Cortex of kidney (tissue), 1 donor: ENCODE measurements at places on chromosomes 13 and 19.

GRCh38 chr19:10766671-10767201, 48.9 kb downstream of the DNM2 start:
- no peak for DNase-seq

GRCh38 chr19:29248332-29248844, 35.4 kb upstream of the UQCRFS1 start:
- no peak for DNase-seq

DNA sequence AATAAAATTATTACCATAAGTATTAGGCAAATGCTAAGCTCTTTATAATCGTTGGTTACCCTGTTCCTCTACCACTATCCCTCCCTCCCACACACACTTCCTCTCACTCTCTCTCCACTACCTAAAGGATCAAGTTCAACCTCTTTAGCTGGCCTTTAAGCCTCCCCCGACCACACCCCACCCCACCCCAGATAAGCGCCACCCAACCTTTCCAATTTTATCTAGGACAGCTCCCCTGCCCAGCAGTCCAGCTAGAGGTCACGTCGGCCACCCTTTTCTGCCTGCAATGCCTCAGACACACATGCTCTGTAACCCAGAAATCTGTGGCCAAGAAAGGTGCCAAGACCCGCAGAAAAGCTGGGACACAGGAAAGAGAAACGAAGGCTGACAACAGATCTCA, 1.1 kb downstream of the LYPD4 start:
- DNase-seq, result no peak

- DNase-seq, result no peak
Observed at GRCh38 chr13:107649079-107649478, 566.3 kb downstream of the LIG4 start.

DNA sequence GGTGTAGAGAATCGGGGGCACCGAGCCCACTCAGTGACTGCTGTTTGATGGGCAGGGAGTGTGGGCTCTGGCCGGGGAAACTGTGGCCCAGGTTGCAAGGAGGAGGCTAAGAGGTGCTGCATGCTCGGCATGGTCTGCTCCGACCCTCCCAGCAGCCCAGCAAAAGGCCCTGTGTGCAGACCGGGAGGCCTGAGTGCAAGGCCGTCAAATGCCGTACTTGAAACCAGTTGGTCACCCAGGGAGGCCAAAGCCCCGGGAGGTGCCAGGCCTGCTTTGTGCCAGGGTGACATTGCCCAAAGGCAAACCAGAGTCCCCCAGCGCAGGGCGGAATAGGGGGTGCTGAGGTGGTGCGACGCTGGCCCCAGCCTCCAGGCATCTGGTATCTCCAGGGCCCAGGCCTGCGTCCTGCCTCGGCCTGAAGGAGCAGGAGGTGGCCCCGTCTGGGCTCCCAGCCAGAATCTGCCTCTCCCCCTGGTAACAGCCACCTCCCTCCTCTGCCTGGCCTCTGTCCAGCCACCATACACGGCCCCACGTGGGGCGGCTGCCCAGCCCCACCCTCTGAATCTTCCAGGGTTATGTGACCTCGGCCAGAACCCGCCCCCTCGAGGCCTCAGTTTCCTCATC, 4.0 kb downstream of the PIK3R2 start:
- no peak for DNase-seq

DNA sequence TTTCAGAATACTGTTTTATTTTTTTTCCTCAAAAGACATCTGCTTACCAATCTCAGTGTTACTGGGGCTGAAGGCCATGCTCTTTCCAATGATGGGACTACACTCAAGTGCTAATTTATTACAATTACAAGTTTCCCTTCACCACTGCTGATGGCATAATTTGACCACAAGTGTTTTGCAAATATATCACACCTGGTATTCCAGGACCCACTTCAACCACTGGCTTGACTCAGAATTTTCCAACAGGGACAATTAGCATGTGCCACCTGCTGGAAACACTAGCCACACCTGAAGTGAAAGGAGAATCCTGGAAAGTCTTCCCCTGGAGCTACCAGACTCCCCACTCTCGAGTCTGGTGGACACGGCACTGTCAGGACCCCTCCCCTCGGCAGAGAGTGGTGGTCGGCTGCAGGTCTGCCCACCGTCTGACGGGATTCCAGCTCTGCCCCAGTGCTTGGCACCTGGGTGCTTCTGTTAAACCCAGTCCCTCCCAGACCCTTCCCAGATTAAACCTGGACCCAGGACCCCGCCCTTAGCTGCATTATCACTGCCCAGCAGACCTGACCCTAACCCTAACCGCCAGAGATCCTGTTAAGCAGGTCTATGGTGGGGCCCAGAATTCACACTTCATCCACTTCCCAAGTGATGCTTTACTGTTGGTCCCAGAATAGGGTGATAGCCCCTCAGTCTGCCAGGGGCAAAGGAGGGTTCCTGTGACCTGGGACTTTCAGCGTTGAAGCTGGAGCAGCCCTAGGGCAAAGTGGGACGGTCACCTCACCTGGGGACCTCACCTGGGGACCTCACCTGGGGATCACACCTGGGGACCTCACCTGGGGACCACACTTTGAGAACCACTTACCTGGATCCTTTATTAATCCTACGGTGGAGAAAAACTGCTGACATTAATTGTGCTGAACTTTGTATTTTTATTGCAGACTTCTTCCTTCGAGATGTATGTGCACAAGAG, 17.6 kb upstream of the RASA3 start:
- DNase-seq, result no peak

GRCh38 chr13:32938907-32939306, 77.3 kb upstream of the KL start:
- no peak for DNase-seq

DNA sequence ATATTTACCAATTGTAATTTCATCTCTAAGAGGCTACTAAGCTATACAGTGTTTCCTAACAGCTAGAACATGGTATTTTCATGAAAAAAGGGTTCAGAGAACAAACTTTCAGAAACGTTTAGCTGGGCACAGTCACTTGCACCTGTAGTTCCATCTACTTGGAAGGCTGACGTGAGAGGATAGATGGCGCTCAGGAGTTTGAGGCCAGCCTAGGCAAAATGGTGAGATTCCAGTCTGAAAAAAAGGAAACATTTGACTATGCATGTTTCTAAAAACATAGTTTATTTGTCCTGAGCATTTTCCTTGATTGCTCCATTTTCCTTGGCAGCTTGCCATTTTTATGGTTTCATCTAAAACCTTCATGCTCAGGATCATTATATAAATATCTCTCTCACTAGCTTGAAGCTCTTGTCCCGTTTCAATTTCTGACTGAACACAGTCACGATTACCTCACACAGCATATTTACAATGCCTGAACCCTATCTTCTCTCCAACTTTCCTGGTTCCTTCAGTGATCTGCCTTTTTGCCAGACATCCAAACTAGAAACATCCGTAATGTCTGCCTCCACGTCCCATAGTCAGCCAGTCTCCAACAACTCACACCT, 200.8 kb downstream of the RGCC start:
- DNase-seq, result no peak

DNA sequence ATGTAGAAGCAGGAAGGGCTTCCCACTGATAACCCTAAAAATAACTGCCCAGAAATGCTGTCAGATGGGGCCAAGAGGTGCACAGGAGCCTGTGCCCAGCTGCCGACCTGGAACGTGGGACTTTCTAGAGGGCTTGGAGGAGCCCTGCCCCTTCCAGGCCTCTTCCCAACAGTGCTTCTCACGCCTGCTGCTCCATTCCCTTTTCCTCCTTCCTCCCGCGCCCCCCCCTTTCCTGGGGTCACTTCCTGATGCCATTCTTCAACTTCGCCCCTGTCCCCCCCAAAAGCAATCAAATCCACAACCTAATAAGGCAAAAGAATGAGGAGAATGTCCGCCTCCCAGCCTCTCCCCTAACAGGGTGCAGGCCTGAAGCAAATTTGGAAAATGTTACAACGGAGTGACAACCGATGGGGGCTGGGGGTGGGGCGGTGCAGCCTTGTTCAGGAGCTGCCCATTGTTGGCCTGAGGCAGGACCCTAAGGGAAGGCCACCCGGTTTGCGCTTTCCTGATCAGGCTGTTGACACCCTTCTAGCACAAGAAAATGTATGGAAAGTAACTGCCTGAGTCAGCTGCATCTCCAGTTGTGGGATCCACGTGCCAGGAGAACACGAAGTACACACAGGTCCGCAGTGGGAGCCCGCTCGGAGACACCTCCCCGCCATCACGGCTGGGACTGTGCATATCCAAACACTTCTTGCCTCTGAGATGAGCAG, 18.7 kb downstream of the ACTN4 start:
- no peak for DNase-seq

DNA sequence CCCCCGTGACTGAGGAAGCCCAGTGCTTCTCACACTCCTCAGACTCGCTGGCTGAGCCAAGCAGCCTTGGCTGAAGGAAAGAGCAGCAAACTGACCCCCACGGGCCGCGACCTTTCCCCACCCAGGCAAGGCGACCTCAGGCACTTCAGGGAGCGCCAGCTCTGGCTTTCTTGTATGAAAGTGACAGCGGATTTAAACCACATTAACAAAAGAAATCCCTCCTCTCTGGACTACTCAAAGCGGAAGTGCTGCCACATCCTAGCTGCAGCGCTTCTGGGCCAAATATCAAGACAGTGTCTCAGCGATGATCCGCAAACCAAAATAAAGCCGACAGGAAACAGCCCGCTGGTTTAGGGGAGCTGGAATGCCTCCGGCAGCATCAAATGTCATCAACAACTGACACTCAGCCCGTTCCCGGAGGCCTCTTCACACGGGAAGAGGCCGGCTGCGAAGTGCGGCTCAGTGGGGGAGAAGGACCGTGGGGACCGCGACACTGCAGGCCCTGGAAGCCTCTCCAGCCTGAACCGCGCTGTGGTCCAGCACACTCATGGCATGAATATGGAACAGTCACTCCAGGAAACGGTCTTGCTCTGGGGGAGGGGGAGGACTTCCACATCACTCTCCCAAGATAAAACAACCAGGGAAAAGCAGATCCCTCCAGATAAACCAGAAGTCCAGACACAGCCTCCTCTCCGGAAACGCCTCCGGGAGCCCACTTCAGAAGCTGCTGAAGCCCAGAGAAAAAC, 1.4 kb downstream of the RASA3 start:
- no peak for DNase-seq

DNA sequence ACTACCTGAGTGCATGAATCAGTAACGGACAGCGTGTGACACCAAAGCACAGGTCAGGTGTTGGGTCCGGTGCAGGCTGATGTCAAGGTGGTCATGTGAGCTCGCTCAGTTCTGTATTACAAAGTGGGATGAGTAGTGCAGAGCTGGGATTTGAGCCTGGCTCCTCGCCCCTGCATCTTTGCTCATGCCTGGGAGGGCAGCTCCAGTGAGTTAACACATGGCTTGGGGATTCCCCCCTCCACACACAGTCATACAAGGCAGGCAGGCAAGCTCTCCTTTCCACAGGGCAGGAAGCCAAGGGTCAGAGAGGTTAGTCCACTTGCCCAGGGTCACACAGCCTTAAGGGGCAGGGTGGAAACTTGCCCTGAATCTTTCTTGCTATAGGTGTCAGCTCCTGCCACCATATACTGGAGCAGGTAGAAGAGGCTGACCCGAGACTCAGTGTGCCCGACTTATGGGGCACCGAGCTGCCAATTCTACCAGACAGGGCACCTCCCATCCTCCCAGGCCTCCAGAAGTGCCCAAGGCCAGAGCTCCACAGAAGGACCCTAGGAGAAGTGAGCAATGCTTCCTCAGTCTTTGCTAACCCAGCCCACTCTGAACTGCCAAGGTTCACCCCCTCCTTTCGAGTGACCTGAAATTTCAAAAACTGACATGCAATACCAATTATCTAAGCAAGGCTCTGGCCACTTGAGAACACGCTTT, 35.4 kb downstream of the ZNF787 start:
- no peak for DNase-seq

GRCh38 chr13:19059016-19059780, 122.4 kb downstream of the TUBA3C start:
- no peak for DNase-seq

DNA sequence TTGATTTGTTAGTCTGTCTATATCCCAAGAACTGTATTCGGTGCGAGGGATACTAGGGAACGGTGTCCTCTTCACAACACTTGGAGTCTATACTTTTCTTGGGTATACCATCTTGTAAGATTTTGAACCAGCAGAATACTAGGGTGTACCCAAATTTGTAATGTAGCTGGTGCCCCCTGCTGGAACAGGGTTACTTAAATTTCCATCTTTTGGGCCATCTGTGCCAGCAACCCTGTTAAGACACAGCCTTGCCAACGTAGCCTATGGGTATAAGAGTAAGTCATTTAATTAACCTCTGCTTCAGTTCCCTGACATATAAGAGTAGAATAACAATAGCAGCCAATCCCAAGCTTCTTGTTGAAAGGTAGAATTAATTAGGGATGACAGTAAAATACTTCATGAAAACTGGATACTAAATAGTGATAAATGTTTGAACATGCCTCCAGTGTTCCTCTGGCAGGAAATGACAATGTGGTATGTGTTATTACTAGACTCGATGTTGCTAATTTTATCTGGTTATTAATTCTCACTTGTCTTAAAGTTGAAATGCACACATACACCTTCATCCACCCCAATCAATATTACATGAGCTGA, 607.6 kb downstream of the FGF9 start:
- DNase-seq, result no peak

DNA sequence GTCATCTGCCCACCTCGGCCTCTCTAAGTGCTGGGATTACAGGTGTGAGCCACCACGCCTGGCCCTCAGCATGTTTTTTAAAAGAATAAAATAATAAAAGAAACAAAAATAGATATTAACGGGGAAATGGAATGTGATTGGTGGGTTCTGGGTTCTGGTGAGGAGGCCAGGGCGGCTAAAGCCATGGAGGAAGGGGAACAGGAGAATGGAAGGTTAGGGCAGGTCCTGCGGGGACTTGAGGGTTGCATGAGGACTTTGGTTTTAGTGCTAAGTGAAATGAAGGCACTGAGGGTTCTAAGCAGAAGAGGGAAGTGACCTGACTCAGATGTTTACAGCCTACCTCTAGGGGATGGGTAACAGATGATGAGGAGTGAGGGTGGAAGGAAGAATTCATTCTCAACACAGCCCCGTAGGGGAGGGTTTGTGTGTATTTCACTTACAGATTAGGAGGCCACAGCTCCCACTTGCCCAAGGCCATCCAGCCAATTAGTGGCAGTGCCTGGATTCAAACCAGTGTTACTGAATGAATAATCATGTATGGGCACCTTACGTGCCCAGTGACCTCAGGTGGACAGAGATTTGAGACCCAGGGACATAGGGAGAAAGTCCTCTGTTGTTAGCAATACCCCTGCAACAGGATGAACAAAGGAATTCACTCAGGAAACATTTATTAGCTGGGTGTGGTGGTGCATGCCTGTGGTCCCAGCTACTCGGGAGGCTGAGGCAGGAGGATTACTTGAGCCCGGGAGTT, 6.7 kb upstream of the MRPL4 start:
- DNase-seq, result no peak
